ENCODE measurements at places on chromosomes 4 and X.

DNA sequence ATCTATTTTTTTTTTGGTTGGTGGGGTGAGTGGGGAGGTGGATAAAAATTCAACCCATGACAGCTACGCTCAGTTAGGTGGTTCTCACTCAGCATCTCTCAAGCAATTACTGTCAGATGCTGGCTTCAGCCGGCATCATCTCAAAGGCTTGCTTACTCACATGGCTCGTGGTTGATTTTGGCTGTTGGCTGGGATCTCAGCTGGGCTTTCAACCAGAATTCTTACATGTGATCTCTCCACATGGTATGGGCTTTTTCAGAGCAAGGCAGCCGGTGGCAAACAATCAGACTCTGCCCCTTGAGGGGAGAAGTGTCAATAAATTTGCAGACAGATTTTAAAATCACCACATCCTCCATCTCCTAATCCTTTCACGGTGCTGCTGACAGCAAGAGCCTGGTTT, 47.2 kb downstream of the SLC34A2 start:
- peak; percentile 95 for DNase-seq

DNA sequence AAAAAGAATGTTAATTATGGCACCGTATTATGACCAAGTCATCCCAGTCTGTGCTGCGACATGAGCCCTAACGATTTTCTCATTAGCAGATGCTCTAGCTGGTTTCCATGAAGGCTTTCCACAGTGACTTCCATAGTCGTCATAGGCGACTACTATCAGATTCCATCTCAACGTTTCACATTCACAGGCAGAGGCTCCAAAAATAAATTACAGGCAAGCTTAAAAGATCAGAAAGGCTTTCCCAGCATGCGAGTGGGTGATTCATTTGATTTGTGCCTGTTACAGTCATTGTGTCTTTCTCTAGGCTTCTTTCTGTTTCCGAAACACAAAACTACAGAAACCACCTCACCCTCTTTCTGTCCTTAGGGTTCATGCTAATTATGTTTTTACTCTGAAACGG, 43.2 kb downstream of the PALLD start:
- DNase-seq, result peak; percentile 71

DNA sequence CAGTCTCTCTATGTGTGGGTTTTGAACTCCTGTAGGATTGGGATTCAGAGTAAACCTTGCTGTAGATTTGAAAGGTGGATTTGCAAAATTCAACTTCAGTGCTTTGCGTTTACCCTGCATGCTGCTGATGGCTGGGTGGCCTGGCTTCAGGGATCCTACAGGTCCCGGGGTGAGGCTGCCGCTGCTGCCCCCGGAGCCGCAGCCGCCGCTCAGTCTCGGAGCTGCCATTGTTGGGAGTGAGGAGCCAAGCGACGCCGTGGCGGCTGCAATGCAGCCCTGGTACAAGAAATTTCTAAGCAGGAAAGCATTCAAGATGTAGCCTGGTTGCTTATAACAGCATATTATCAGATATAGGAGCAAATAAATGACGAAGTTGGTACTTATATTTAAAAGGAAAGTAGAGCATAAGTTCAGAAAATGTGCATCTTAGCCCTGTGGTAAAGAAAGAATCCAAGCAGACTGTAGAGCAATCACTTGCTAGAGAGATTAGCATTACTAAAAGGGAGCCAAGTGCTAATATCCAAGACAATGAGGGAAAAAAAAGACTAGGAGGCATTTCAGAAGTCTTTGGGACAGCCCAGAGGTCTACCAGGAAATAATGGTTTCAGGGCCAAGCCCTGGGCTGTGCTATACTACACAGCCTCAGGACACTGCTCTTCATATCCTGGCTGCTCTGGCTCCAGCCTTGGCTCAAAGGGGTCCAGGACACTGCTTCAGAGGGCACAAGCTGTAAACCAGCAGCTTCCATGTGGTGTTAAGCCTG, 36.9 kb upstream of the CHIC1 start:
- no peak for DNase-seq

DNA sequence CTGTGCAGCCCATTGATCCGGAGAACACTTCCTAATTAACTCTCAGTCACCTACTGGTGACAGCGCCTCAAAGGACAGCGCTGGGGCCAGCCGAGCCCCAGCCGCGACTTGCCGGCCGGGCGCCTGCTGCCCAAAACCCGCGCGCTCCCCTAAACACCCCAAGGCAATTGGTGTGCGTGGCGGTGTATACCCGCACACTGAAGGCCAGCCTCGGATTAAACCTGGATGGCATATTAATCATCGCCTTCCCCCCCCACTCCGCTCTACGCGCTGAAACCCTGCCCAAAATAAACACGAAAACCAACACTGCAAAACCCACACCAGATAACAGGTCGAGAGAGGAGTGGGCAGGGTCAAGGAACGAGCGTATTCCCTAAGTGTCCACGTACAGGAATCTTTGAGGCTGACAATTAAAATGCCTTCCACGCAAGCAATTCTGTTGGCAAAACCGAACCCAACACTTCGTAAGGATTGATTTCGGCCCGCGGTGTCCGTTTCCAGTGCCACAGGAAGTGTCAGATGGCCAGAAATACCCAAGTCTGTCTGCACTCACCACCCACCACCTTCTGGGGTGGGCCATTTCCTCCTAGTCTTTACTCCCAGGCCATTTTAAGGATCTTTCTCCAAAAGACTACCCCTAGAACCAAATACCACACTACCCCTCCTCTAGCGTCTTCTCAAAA, 2.7 kb downstream of the BCOR start:
- peak; percentile 42 for DNase-seq

DNA sequence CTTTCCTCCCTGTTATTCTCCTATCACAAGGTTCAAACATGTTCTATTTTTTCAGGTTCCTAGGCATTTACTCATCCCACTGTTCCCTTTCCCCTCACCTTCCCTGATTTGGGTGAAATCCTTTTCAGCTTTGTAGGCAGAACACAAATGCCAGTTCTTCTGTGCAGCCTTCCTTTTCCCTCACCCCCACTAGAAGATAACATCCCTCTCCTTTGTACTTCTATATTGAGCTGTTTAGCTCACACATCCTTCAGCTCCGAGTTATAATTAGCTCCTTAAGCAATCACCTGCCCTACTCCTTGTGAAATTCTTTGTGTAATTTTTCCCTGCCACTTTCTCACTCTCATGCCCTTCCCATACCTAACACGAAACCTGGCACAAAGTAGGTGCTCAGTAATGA, 240.9 kb downstream of the AR start:
- DNase-seq, result no peak

DNA sequence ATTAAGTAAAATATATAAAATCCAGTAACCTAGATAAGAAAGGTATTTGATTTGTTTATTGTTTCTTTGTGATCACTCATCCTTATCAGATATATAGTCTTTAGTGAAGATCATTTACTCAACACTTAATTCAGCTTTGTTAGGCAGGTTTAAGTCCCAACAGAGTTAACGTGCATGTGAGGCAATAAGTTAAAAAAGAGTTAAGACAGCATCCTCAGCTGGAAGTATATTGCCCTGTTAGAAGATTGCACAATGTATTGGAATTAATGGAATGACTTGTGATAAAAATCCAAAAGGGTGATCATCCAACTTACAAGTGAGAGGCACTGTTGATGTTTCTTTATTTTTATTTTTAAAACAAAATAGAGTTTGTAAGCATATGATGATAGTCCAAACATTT, 1162.1 kb downstream of the RAPGEF2 start:
- DNase-seq, result no peak

- DNase-seq, result no peak
Observed at GRCh38 chr4:87141428-87141827, 79.0 kb downstream of the KLHL8 start.
